ENCODE measurements at places on chromosomes 6 and 20.

GRCh38 chr6:73712535-73713173 is 16.7 kb downstream of the CD109 start:
- no peak for DNase-seq

- DNase-seq = peak; percentile 67
These were observed 50.5 kb downstream of the SCAND1 start for GRCh38 chr20:35903843-35904242.

GRCh38 chr6:170037541-170038250 is 253.2 kb downstream of the DLL1 start:
- DNase-seq = no peak

DNA sequence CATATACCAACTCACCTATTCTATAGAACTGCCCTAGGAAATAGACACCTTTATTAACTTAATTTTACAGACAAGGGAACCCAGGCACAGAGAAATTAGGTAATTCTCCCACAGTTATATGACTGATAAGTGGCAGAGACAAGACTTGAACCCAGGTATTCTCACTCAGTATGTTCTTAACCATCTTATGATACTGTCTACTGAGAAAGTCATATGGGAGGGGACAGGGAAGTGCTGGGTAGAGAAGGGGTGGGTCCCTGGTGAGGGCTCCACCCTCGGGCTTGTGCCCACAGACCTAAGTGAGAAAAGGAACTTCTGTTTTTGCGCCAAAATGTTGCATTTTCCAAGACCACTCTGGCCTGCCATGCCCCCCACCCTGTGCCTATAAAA is 123.5 kb downstream of the RNF144B start:
- DNase-seq = peak; percentile 39

GRCh38 chr6:72930556-72931132 is 294.7 kb downstream of the KHDC1L start:
- DNase-seq = no peak

GRCh38 chr6:89830170-89830809 is 610 bp downstream of the CASP8AP2 start:
- DNase-seq = peak; percentile 39

DNA sequence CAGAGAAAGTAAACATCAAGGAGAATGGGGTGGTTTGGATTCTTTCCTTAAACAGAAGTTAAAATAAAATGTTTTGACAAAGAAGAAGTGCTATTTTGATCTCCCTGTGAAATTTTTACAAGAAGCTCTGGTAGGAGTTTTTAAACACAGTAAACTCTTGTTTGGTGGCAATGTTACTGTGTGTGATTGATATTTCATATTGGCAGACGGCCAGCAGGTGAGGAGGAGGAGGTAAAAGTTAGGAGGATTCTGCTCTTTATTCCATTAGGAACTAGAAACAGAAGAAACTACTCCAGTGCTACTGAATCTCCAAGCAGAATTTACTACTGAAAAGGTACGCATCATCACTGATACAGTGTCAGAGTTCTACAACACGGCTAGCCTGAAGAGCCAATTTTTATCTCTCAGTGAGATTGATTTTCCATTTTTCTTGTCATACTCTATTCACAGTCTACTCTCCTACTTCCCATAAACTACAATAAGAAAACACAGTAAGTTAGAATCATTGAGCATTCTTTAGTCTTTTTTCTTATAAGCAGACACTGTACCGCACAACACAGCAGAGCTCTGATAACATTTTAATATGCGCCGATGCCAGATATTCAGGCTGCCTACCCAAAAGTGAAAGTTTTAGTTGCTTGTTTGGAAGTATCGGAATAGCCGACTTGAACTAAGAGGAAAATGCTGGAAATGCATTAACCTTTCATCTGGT is 21.2 kb upstream of the AFDN start:
- DNase-seq = no peak

DNA sequence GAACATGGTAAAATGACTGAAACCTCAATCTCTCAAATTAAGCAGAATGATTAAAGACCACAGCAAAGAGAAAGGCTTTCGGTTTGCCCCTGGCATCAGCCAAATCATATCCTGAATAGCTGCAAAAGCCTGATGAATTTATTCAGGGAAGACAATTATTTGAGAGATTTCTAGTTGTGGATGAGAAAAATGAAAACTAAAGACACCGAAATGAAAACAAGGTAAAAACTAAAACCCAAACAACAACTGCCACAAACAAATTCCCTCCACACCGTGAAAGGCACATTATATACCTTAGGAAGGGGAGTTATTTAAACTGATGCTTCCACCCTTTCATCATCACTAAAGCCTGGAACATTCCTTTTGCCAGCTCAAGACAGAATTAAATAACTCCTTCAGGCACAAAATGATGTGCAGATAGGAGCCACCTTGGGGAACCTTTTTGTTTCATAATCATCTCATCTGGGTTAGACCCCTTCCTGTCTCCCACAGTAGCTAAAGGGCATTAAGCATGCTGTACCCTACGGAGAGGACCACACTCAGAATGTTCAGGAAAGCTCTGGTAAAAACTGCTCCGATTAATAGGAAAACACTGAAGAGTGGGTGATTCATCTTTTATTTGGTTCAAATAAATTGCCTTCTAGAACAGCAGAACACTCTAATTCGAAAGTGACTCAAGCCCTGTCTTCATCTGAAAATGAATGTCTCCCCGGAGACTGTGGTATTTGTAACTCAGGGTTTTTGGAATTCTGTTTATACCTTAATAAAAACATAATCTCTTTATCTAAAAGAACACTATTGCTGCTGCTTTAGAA is 9.1 kb upstream of the ANKRD60 start:
- DNase-seq = no peak
